ENCODE measurements at places on chromosomes 12 and 14.
A peak's percentile ranks its signal among the peaks of the same experiment; 100 is the strongest.

DNA sequence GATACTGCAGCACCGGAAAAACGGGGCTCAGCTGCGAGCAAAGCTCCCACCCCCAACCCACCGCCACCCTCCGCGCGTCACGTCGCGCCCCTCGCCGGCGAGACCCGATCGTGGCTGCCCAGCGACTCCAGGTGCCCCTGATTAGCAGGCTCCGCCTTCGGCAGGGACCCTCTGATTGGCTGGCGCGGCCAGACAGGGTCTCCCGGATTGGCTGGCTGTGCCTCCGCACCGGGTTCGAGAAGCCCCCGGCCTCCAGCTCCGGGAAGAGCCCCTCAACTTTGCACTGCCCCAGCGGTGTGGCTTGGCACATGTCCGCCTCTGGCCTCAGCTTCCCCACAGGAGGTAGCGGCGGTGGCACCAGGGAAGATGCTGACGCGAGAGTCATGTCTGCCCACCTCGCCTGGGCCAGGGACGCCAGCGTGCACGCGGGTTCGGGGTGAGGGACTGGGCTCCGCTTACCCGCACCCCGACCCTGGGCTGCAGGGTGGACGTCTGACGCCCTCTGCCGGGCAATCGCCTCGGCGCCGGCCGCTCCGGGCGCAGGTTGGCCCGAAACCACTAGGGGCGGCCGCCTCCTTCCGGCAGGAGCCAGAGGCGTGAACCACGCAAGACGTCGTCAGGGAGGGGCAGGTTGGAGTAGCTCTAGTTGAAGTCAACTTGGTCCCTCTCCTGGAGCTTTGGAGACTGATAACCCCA, 498 bp upstream of the RHOF start:
- DNase-seq, result peak; percentile 95

- DNase-seq, result no peak
Observed at GRCh38 chr14:50594577-50595316, 34.8 kb downstream of the ATL1 start.

DNA sequence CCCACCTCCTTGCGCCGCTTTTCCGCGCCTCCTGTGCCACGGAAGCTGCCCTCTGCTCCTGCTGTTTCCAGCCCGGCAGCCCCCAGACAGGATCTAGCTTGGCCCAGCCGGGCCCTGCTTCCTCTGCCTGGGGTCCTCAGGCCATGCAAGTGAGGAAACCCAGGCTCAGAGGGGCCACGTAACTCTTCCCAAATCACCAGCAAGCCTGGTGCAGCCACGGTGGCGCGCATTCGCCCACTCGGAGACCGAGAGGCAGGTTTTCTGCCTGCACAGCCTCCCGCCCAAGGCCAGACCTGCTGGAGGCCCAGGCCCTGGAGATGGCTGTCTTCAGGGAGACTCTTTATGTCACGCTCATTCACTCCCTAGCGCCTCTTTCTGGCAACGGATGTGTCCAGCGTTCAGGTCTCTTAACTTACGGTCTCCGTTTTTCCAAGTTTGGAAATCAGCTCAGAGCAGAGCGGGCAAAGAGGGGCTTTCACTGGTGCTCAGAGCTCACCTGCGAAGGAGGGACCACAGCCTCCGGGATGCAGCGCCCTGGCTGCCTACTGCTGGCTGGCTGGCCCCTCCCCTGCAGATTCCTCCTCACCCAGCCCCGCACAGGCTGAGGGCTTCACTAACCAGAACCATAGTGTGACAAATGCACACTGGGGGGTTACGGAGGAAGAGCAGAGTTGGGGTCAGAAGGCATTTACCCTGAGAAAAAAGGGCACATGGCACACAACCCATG, 20.6 kb upstream of the CEP170B start:
- DNase-seq, result no peak

DNA sequence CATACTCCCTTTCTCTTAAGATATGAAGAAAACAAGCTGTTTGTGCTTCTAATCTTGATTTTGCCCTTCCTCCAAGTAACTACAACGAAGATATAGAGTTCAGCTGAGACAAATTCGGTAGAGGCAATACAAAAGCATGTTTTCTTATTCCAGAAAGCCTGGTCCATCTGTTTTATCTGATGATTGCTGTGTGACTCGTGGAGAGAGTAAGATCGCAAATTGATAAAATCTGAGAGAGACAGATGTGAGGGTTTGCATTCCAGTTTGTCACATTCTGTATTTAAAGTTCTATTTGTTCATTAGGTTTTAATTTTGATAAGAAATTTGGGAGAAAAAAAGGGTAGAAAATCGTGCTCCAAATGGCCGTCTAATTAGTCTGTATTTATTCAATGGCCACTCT, 192.1 kb downstream of the CPNE8 start:
- DNase-seq, result no peak

DNA sequence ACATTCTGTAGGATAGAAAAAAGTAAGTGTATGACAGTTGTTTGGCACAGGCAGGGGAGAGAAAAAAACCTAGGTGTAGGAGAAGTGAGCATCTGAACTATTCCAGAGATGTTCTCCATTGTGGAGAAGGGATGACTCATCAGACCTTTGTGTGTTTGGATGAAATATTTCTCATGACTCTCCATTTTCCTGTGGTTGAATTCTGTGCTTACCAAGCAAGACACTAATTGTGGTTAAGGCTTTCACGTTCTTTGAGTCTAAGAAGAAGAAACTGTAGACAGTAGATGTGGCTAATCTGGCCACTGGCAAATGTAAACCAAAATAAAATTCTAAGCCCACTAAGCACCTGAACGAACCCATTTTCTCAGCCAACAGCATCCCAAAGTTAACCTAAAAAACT, 107.9 kb upstream of the GZMB start:
- DNase-seq, result no peak

GRCh38 chr14:50608302-50608851, 48.4 kb downstream of the ATL1 start:
- DNase-seq, result no peak

DNA sequence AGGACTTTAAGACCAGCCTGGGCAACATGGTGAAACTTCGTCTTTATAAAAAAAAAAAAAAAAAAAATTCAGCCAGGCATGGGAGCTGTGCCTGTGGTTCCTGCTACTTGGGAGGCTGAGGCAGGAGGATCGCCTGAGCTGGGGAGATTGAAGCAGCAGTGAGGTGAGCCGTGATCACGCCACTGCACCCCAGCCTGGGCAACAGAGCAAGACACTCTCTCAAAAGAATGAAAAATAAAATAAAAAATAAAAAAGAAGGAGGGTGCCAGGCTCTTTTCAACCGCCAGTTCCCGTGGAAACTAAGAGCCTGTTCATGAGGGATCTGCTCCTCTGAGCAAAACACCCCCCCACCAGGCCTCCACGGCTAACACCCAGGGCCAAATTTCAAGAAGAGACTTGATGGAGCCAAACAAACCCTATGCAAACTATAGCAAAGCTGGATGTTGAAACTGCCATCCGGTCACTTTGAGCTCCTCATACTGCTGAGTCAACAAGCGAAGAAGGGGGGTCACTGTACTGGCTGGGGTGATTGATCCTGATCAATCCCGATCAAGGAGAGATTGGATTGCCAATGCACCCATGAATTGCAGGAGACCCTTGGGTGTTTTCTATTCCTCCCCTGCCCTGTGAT, 23.4 kb downstream of the DLK1 start:
- no peak for DNase-seq

- DNase-seq, result no peak
Observed at GRCh38 chr12:117567644-117568216, 206.3 kb upstream of the NOS1 start.

- DNase-seq, result no peak
Observed at GRCh38 chr14:48384821-48385220, 709.4 kb upstream of the MDGA2 start.

DNA sequence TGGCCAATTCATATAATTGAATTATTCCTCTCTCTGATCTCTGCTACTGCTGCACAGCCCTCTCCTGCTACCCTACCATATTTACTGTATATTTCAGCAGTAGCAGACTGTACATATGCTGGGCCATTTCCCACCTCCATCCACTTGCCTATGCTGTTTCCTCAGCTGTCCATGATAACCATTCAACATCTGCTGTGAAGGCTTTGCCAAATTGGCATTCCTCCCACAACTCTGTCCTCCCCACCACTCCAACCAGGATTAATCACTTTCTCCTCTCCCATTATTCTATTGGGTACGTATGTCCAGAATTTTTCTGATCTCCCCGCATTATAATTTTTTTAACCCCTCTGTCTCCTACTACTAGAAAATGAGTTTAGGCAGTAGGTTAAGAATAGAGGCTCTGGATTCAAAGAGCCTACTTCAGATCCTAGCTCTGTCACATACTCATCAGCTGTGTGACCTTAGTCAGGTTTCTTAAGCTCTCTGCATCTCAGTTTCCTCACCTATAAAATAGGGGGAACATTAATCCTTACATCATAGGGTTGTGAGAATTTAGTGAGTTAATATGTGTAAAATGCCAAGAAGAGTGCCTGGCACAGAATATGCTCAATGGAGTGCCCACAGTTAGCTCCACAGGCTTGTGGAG, 123.3 kb downstream of the KICS2 start:
- no peak for DNase-seq

DNA sequence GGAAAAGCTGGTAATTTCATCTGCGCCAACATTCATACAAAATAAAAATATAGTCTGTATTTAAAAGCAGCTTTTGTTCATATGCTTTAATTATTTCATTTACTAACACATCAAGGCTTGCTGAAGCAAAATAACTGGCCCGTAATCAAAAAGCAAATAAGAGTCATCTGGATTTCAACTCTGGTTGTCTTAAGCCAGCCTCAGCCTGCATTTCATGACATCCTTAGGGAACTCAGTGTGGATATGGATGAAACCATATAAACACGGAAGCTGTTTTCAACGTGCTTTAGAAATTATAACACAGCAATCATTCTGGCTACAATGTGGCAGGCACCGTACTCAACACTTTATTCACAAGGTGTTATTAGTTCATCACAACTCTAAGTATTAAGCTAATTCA, 852 bp downstream of the COX16 start:
- DNase-seq, result peak; percentile 7

DNA sequence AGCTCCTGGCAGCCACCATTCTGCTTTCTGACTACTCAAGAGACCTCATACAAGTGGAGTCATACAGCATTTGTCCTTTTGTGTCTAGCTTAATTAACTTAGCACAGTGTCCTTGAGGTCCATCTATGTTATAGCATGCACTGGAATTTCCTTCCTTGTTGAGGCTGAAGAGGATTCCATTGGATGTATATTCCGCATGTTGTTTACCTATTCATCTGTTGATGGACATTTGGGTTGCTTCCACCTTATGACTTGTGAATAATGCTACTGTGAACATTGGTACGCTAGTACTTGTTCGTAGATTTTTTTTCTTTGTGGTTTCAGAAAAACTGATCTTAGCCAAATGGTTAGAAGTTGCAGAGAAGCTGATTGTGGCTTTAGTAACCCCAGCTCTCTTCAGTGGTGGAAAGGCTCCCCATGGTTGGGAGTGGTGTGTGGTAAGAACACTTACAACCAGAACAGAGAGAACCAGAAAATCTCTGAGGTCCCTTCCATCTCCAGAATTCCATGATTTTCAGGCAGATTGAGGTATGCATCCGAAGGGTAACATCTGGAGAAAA, 118.4 kb downstream of the SAMD4A start:
- DNase-seq, result no peak

GRCh38 chr12:80472911-80473500, 29.0 kb downstream of the PTPRQ start:
- peak; percentile 37 for DNase-seq

DNA sequence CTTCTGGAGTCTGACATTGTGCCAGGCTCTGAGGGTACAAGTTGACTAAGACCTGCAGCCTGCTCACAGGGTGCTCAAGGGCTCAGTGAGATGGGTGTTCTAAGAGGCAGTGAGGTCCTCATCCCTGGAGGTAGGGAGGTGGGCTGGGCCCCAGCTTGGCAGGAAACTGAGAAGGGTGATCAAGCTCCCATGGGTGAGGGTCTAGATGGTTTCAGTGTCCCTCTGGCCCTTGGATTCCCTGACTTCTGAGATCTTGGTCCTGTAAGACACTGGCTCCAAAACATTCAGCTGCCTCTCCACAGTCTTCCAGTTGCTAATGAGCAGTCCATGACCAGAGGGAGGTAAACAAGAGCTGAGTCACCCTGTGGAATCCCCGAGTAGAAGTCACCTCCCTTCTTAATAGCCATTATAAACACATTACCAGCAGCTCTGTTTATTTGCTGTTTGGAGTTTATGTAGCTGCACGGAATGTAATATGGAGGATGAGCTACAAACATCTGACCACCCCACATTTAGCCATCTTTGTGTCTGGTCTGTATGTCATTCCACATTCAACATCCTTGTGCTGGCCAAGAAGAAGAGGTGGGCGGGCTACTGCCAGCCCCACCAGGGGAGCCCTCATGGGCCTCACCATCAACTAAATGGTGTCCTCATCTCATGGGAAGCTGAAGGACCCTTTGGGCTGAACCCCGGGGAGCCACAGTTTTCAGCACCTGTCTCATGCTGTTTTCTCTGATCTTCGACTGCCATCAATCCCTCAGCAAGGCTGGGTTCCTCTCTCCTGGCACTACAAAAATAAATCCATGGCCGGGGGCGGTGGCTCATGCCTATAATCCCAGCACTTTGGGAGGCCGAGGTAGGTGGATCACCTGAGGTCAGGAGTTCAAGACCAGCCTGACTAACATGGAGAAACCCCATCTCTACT, 37.2 kb upstream of the BDKRB2 start:
- peak; percentile 20 for DNase-seq

DNA sequence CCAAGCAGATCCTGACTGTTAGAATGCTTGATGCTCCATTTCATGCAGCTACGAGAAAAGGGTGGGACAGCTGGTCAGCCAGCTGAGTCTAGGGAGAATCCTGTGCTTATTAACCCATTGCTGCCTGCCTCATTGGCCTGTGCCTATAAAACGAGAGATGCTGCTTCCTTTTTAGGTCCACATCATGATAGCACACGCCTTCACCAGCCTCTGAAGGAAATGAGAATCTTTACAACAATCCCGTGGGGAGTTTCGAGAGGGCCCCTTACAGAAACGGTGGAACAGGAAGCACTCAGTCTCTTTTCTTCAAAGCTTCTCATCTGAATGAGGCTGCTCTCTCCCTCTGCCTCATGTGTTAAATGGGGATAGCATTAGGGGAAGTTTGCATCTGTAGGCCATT, 147.3 kb upstream of the RFLNA start:
- no peak for DNase-seq

DNA sequence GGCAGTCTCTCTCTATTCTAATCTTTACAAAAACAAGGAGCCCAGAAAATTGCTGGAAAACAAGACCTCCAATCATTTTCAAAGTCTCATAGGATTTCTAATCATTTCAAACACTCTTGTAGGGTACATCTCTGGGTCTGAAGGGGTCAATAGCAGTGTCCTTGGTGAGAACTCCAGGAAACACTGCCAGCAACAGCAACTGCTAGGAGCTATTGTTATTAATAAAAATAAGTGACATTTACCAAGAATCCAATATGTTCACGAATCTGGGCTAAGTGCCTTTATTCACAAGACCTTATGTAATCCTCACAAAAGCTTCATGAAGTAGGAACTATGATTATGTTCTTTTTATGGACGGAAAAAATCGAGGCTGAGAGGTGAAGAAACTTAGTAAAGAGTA, 72.8 kb downstream of the TTC7B start:
- no peak for DNase-seq

DNA sequence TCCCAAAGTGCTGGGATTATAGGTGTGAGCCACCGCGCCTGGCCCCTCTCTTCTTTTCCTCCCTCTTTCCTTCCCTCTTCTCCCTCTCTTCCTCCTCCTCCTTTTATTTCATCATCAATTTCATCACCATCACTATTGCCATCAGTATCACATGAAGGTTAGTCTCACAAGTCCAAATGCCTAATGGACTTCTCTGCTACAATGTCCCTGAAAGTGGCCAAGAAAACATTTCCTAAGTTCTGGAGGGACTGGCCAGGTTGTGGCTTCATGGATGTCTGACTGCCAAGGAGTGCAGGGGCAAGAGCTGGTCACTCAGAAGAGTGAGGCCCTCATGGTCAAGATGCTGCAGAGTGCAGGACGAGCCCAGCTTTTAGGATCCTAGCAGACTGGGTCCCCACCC, 97.6 kb downstream of the SYNE3 start:
- DNase-seq, result peak; percentile 20

Data from suppressor macrophage treated with lipopolysaccharide for 1 hour (primary cell).